Common myeloid progenitor, CD34-positive (primary cell): ENCODE measurements at places on chromosomes 13 and 19.
A peak's percentile ranks its signal among the peaks of the same experiment; 100 is the strongest.

GRCh38 chr19:50897612-50898011 lies 13.6 kb downstream of the KLK4 start:
- H3K4me1 ChIP-seq, result no peaks in the 10 kb centered on the region
- H3K36me3 ChIP-seq, result no peaks in the 10 kb centered on the region
- no peak for DNase-seq
- no peaks in the 10 kb centered on the region for H3K27me3 ChIP-seq

GRCh38 chr13:24153979-24154701 lies 6.4 kb upstream of the SPATA13 start:
- H3K4me3 ChIP-seq, result no peak overlapping the region
- no peaks in the 10 kb centered on the region for H3K4me1 ChIP-seq
- no peaks in the 10 kb centered on the region for H3K36me3 ChIP-seq
- no peaks in the 10 kb centered on the region for H3K27me3 ChIP-seq

DNA sequence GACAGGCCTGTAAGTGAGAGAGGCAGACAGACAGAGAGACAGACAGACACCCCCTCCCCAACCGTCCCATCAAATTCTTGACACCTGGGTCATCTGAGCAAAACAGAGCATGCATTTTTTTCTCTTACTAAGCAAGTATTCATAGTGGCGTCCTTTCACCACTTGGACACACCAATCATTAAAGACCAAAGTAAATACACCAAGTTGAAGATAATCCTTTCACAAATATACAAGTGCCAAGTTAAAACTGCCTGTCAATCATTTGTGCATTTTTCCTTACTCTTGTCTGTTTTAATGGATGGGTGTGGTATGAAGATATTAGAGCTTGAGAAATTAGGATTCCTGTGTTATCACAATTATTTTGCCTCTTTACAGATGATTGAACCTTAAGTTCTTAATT lies 337.3 kb downstream of the ATP8A2 start:
- no peak overlapping the region for H3K27ac ChIP-seq
- no peaks in the 10 kb centered on the region for H3K4me1 ChIP-seq
- H3K36me3 ChIP-seq, result no peaks in the 10 kb centered on the region
- no peak for DNase-seq
- no peak overlapping the region for H3K4me3 ChIP-seq
- no peaks in the 10 kb centered on the region for H3K27me3 ChIP-seq

DNA sequence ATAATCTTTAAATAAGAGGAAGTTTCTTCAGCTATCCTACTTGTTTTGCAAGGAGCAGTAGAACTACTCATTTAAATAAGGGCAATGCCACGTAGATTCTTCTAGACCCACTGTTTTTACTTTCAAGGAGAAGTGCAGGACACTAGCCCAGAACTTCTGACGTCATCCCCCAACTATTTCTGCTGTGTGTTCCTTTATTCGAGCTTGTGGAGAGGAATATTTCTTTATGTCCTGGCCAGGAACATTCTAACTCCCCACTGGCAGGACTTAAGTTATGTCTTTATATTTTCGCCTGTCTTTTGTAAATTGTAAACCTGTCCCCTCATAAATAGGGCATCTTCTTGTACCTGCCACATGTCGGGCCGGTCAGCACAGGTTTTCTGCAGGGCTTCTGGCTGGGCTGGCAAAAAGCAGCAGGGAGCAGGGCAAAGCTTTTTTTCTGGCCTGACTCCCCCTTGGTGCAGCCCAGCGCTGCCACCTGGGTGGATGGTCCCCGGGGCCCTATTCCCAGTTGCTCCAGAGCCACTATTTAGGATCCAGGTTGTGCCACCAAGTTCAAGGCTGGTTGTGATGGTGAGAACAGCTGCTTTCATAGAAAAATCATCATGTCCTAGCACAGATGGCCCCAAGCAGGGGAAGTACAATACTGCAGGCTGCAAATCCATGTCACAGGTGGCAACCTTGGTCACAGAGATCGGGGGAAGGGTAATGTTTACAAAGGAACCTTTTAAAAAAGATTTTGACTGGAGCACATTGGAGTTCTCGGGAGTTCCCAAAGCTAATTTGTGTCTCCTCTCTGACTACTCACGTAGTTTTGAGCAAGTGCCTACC lies 1.8 kb downstream of the MBNL2 start:
- no peaks in the 10 kb centered on the region for H3K36me3 ChIP-seq
- DNase-seq, result peak; percentile 72
- peak overlapping the region; percentile 89 for H3K4me3 ChIP-seq
- peaks cover 41% of the 10 kb centered on the region for H3K4me1 ChIP-seq
- H3K27ac ChIP-seq, result peak overlapping the region; percentile 91
- H3K27me3 ChIP-seq, result no peaks in the 10 kb centered on the region

DNA sequence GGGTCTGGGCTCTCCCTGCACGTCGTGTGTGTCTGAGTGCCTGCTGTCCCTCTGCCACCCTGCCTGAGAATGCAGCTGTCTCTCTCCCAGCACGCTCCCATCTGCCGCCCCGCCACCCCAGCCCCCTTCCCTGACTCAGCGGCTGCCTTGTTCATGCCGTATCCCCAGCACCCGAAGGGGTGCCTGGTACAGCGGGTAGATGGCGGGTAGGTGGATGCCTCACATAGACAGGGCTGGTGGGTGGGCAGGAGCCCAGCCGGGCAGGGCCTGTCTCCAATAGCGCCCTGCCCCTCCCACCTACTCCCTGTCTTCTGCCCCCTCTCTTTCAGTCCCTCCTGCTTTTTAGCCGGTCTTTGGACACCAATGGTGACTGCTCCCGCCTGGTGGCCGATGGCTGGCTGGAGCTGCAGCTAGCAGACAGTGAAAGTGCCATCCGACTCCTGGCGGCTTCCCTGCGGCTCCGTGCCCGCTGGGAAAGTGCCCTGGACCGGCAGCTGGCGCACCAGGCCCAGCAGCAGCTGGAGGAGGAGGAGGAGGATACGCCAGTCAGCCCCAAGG lies 30.3 kb downstream of the DHX34 start:
- peaks cover 14% of the 10 kb centered on the region for H3K4me1 ChIP-seq
- no peak overlapping the region for H3K4me3 ChIP-seq
- H3K27ac ChIP-seq, result no peak overlapping the region
- H3K36me3 ChIP-seq, result peaks cover 2% of the 10 kb centered on the region
- H3K27me3 ChIP-seq, result no peaks in the 10 kb centered on the region
- no peak for DNase-seq

DNA sequence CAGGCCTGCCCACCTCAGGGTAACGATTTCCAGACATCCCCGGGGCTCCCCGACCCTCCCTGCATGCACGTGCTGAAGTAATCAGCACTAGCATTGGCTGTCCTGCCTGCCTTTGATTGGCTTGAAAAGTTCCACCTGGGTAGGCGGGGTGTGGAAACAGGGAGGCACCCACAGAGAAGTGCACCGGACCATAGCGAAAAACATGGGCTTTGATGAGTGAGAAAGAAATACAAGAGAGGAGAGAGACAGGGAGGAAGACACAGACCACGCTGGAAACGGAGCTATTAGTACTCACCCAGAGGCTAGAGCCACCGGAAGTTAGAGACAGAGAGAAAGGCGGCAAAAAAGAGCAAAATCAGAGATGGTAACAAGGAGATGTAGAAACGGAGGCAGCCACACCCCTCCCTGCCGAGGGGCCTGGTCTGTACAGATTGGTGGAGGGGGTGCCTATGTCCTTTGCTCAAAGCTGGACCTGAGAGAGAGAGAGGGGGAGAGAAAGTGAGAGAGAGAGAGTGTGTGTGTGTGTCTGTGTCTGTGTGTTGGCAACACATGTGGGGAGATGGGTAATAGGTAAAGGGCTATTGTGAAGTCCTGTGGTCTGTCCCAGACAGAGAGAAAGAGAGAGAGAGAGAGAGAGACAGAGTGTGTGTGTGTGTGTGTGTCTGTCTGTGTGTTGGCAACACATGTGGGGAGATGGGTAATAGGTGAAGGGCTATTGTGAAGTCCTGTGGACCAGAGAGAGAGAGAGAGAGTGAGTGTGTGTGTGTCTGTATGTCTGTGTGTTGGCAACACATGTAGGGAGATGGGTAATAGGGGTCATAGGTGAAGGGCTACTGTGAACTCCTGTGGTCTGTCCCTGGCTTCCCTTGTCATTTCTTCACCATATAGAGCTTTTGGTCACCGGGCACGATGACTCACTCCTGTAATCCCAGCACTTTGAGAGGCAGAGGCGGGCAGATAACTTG lies 2.9 kb downstream of the CGB3 start:
- no peak overlapping the region for H3K4me3 ChIP-seq
- no peak for DNase-seq
- H3K36me3 ChIP-seq, result peaks cover 3% of the 10 kb centered on the region
- no peak overlapping the region for H3K27ac ChIP-seq

DNA sequence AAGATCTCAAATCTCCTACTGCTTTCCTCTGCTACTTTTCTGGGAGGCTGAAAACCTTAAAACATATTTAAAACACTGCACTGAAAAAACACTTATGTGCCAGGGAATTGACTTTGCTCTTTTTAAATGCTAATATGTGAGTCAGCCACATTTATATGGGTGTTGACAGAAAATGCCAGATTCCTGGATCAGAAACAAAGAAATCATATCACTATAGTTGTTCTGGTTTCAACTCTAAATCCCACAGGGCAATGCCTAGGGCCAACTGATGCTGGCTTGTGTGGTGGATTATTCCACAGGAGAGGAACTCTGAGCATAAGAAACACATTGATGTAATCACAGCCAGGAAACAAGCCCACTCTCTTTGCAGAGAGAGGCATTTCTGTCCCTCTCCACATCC lies 1439.0 kb upstream of the SPRY2 start:
- H3K27ac ChIP-seq, result no peak overlapping the region
- H3K4me1 ChIP-seq, result no peaks in the 10 kb centered on the region
- H3K4me3 ChIP-seq, result no peak overlapping the region
- H3K27me3 ChIP-seq, result no peaks in the 10 kb centered on the region

- no peak overlapping the region for H3K27ac ChIP-seq
- no peaks in the 10 kb centered on the region for H3K27me3 ChIP-seq
- H3K4me3 ChIP-seq, result peak overlapping the region; percentile 27
- no peaks in the 10 kb centered on the region for H3K36me3 ChIP-seq
These were observed 129.8 kb downstream of the DLEU7 start for GRCh38 chr13:50713523-50714248.

- no peak overlapping the region for H3K27ac ChIP-seq
- H3K27me3 ChIP-seq, result no peaks in the 10 kb centered on the region
- no peak overlapping the region for H3K4me3 ChIP-seq
- DNase-seq, result no peak
These were observed 41.2 kb downstream of the PCCA start for GRCh38 chr13:100130092-100130491.

- H3K4me1 ChIP-seq, result no peaks in the 10 kb centered on the region
- no peaks in the 10 kb centered on the region for H3K27me3 ChIP-seq
- H3K36me3 ChIP-seq, result no peaks in the 10 kb centered on the region
- no peak for DNase-seq
These were observed 273.2 kb downstream of the LIG4 start for GRCh38 chr13:107942030-107942617.

DNA sequence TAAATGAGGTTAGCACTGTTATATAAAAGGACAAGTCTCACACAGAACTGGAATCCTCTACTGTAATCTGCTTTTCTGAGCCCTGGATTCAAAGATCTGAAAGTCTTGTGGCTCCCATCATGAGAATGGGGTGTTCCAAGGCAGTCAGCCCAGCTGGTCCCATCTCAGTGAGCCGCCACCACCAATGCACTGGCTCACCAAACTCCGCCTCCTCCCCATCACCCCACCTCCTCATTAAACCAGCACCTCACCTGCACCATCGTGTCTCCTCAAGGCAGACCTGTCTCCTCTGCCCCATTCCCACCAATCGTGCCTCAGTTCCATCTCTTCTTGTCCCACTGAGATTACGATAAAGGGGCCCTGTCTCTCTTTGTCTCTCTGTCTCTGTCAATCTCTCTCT lies 166.7 kb downstream of the USP12 start:
- no peak for DNase-seq
- H3K4me1 ChIP-seq, result peaks cover 20% of the 10 kb centered on the region
- H3K36me3 ChIP-seq, result no peaks in the 10 kb centered on the region
- H3K27me3 ChIP-seq, result no peaks in the 10 kb centered on the region
- no peak overlapping the region for H3K4me3 ChIP-seq

DNA sequence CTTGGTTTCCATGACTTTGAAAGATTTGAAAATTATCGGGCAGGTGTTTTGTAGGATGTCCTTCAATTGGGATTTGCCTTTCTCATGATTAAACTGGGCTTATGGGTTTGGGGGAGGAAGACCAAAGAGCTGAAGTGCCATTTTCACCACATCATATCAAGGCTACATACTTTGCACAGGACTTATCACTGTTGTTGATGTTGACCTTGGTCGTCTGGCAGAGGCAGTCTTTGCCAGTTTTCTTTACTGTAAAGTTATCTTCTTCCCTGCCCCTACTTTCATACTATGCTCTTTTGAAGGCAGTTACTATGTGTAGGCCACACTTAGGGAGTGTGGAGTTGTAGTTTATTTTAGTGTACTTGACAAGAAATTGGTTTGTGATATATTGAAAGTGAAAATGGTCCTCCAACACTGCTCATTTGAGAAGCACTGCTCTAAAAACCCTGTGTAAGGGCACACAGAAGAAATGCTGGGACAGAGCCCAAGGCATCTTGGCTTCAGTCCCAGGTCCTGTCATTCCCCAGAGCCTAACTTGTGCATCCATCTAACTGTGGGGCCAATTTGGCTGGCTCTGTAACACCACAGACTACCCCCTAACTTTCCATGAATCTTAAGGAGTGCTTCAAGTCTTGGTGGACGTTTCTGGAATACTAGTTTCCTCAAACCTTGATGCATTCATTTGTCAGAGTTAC lies 384.9 kb downstream of the KCNRG start:
- H3K27ac ChIP-seq, result no peak overlapping the region
- H3K4me3 ChIP-seq, result no peak overlapping the region
- DNase-seq, result no peak
- H3K4me1 ChIP-seq, result no peaks in the 10 kb centered on the region
- H3K36me3 ChIP-seq, result no peaks in the 10 kb centered on the region
- H3K27me3 ChIP-seq, result no peaks in the 10 kb centered on the region

DNA sequence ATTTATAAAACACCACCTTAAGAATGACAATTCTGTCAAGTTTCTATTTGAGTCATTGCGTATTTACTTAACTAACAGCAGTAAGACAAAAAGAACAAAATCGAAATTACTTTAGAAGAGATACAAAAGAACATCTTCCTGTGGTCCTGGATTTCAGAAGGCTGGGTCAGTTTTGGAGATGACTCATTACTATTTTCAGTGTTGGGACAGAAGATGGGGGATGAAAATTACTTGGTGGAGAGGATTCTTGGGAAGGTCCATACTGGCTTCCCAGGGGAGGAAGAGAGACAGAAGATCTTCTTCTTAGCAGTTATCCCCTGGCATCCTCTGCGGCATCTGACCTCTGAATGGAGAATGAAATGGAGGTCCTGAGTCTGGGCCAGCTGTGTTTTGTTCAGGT lies 33.5 kb upstream of the CSNK1A1L start:
- H3K4me1 ChIP-seq, result no peaks in the 10 kb centered on the region
- no peak overlapping the region for H3K4me3 ChIP-seq
- no peaks in the 10 kb centered on the region for H3K36me3 ChIP-seq
- no peak overlapping the region for H3K27ac ChIP-seq
- no peak for DNase-seq

GRCh38 chr13:50910485-50910805 lies 854 bp downstream of the RNASEH2B start:
- peak overlapping the region; percentile 95 for H3K27ac ChIP-seq
- H3K27me3 ChIP-seq, result no peaks in the 10 kb centered on the region
- peak overlapping the region; percentile 86 for H3K4me3 ChIP-seq
- DNase-seq, result no peak
- H3K36me3 ChIP-seq, result peaks cover 4% of the 10 kb centered on the region

- DNase-seq, result no peak
- H3K4me1 ChIP-seq, result no peaks in the 10 kb centered on the region
- no peaks in the 10 kb centered on the region for H3K36me3 ChIP-seq
These were observed 10.3 kb upstream of the FUT5 start for GRCh38 chr19:5880604-5881078.

GRCh38 chr19:3977242-3978143 lies 6.6 kb upstream of the DAPK3 start:
- no peak overlapping the region for H3K4me3 ChIP-seq
- H3K36me3 ChIP-seq, result peaks cover 54% of the 10 kb centered on the region
- H3K27me3 ChIP-seq, result no peaks in the 10 kb centered on the region
- no peaks in the 10 kb centered on the region for H3K4me1 ChIP-seq
- no peak for DNase-seq

GRCh38 chr13:103009051-103009840 lies 57.0 kb downstream of the SLC10A2 start:
- H3K27ac ChIP-seq, result no peak overlapping the region
- no peak for DNase-seq
- no peaks in the 10 kb centered on the region for H3K4me1 ChIP-seq
